ENCODE measurements at places on chromosomes 7 and 10.

GRCh38 chr10:133129071-133129858 lies 30.8 kb upstream of the KNDC1 start:
- no peak for DNase-seq

DNA sequence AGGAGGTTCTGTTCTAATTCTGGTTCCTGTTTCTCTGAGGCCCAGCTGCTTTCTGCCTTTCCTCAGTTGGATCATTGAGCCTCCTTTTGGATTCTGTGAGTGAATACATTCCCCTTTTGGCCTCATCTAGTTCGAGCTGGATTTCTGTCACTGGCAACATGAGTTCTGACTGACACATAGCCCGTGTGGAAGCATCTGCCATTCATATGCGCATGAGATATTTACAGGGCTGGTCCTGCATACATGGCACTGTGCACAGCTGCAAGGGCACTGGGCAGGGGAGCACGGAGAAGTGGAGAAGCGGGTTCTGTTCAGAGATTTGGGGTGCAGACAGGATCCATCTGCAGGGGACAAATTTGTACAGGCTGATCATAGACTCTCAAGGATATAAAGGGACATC lies 352.8 kb downstream of the RPS24 start:
- no peak for DNase-seq

GRCh38 chr7:90758933-90759562 lies 162.9 kb downstream of the CDK14 start:
- no peak for DNase-seq

DNA sequence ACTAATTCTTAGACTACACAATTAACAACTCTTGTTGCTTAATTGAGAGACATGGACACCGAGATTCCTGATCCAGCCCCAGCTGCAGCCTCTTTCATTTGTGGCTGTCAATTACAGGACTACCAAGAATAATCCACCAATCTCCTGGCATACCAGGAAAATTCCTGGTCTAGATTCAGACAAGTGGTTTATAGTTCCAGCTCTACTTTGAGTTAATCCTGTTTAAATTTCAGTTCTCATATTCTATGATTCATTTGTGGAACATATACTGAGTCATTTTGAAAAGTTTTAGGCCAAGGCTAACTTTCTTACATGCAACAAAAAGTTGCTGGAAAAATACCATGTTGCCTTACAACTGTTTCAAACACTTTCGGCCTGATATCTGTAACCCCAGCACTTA lies 253.5 kb downstream of the MAGI2 start:
- no peak for DNase-seq

DNA sequence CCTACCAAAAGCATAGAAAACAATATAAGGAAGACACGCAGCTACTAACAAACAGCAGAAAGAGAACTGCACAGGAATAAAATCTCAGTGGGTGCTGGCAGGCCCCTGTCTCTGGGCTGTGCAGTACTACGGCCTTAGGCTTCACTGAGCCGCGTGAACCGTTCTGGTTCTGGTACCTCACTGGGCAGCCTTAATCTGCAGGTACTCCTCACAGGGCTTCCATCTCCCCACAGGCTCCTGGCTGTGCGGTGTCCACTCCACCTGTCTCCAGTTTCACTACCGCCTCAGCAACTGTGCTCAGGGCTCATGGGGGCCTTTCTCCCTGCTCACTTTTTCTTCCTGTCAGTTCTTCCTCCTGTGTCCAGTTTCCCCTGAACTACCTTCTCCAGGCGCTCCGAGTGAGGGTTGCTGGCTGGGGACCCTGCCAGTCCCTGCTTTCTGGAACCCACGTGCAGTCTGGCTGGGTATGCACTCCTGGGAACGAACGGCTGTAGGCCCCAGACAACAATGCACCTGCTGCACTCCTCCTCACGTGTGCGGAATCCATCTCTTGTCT lies 75.7 kb downstream of the VIPR2 start:
- DNase-seq, result no peak

GRCh38 chr7:114182837-114183236 lies 231.8 kb upstream of the FOXP2 start:
- DNase-seq, result no peak

DNA sequence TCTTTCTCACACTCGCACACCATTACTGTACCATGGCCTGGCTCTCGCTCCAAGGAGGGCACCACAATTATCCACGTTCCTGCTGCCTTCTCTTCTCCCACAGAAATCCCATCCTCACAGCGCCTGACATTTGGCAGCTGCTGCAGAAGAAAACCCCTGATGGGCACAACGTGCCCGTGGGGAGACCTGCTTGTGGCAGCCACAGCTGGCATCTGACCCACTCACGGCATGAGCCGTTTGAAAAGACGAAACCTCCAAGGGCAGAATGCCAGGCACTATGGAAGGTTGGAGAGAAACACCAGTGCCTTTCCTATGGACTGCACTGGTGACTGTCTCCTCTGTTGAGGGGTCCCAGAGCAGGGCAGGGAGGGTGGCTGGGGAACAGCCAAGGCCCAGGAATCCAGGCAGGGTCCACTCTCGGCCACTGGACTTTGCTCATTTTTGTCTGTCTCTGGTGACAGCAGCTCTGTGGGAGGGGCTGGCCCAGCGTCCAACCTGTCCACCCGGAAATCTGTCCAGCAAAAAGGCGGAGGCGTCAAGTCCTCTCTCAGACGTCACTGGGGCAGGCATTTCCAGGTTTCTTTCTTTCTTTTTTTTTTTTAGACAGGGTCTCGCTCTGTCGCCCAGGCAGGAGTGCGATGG lies 61.0 kb upstream of the MKRN1 start:
- DNase-seq, result no peak

DNA sequence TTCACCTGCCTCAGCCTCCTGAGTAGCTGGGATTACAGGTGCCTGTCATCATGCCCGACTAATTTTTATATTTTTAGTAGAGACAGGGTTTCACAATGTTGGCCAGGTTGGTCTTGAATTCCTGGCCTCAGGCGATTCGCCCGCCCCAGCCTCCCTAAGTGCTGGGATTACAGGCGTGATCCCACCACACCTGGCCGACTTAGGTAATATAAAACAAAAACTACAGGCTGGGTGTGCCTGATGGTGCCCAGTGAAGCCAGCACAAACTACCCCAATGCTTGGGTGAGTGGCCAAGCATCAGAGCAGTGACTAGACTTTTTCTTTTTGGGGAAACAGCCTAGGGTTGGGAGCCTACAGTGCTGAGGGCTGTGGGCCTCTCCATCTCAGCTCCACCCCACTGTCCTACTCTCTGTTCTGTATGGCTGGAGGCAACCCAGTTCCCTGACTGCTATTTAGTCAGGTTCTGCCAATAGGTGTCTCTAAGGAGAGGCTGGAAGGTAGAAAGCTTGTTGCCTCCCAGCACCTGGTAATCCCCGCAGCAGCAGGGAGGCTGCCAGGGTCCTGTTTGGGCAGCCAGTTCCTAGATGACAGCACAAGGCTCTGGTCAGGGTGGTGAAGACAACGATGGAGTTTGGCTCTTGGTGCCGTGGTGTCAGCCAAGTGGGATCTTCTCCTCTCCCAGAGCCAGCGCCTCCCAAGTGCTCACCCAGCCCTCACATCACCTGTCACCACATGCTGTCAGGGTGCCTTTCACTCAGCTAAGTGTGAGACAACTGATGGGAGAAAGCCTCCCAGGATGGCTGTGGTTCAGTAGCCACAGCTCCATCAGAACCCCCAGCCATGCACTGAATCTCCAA lies 10.4 kb upstream of the NACAD start:
- DNase-seq, result no peak

DNA sequence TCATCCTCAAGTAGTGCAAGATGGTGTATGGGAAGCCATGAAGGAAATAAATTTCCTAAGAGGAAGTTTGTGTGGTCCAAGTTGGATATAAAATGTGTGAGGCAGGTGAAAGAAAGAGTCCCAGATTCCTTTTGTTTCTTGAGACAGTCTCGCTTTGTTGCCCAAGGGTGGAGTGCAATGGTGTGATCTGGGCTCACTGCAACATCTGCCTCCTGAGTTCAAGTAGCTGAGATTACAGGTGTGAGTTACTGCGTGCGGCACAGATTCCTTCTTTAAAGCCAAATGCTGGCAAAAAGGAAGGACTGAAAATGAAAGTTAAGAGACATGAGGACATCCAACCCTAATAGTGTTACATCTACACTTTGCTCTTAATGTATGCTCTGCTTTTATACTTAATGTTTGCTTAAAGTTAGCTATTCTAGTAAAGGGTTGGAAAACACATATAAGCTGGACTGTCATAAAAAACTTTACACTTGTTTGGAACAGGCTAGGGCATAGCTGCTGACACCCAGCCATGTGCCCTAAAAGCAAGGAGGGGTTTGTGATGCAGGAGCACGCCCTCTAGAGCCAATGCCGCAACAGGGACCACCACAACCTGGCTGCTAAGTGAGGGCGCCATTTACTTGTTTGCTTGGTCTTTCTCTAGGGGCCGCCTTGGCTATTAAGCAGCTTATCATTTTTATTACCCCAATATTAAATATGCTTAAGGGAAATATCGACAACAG lies 34.5 kb downstream of the CLEC2L start:
- DNase-seq, result no peak

DNA sequence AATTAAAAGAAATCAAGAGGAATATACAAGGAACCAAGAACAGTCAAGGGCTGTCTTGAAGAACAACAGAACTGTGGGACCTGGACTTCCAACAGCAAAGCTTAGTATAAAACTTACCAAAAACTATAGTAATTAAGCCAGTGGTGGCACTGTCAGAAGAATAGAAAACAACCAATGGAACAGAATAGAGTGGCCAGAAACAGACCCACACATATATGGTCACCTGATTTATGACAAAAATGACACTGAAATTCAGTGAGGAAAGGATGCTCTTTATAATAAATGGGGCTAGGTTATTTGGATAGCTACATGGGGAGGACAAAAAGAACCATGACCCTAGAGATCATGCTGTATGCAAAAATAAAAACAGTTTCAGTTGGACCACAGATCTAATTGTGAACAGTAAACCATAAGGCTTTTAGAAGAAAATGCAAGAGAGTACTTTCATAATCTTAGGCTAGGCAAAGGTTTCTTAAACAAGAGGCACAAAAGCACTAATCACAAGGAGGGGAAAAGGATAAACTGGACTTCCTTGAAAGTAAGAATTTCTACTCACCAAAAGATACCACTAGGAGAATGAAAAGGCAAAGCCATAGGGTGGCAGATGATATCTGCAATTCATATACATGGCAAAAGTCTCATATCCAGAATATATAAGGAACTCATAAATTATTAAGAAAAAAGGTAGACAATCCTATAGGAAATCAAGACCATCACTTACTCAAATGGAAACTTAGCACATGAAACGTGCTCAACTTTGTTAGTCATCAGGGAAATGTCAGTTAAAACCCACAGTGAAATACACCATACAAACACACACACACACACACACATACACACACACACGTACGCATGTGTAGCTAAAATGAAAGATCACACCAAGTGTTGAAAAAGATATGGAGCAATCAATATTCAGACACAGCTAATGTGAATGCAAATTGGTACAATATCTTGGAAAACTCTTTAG lies 20.8 kb downstream of the HYCC1 start:
- DNase-seq, result peak; percentile 42

- DNase-seq, result no peak
Observed at GRCh38 chr10:126939706-126940105, 34.5 kb downstream of the DOCK1 start.

DNA sequence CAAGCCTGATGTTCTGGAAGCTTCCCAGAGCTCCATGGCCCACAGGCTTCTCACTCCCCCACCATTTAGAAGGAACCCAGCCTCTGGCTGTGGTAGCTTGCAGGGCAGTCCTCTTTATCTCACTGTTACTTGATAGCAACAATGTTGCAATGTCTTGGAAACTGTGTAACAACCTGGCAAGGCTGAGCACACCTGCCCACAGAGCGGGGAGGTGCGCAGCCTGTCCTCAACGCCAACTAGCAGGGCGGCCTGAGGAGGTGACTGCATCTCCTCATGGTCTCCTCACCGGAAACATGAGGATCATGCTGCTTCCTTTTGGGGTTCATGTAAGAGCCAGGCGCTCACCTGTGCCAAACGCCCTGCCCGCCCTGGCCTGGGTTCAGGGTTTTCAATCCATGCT lies 43.7 kb upstream of the INSIG1 start:
- DNase-seq, result no peak

- DNase-seq, result no peak
Observed at GRCh38 chr7:139823959-139824521, 5.0 kb upstream of the TBXAS1 start.

DNA sequence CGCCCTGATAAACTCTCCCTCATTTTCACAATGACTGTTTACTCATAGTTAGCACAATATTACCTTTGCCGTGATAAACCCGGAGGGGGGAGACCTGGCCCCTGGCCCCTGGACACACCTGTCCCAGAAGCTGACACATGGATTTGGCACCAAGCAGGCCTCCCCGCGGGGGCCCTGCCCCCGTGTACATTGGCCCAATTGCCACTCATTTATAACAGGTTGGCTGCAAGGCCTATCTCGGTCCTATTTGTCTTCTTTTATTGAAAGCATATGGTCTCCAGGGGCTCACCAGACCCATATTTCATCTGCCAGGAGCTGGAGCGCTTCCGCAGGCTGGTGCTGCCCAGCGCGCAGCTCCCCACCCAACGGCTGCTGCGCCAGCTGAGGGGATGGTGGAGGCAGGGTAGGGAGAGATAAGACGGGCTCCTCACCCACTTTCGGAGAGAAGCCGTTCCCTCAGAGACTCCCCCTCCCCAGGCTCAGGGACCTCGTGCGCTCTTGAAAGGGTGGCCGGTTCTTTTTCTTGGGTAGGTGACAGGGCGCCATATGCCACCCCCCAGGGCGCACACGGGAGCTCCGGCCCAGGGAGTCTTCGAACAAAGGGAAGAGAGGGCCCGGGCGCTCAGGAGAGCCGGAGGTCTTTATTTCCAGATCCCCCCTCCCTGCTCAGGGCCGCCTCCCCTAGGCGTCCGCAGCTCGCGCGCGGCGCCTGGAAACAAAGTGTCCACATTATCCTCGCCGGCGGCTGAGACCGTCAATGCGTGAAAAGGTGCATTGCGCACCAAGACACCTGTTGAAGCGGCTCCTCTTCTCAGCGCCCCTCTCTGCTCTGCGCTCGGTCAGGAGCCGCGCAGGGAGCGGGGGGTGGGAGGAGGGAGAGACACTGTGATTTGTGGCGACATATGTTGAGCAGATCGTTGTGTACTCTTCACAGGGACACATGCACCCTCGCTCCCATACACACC lies 4.3 kb upstream of the NEUROG3 start:
- no peak for DNase-seq

DNA sequence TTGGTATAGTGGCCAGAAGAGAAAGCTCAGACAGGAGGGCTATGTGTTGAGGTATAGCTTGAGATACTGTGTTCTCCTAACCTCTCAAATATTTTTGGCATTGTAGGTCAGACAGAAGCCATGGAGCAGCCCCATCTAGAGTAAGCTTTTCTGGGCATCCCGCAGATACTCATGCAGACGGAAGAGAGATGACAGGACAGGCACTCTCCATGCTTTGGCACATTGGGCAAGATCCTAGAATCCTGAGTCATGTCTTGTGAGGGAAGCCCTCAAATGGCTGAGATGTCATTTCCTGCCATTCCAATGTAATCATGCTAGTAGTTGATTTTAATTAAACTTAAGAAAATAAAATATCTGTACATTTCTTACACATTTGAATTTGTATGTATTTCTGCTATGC lies 16.8 kb upstream of the KIF20B start:
- no peak for DNase-seq

Measured in activated naive CD8-positive, alpha-beta T cell treated with anti-CD3 and anti-CD28 coated beads for 36 hours (primary cell).